K562 (cell line): ENCODE measurements at places on chromosomes 7 and 10.

GRCh38 chr10:117472872-117473271, 69.7 kb upstream of the EMX2 start:
- DNase-seq, result no peak

GRCh38 chr10:66021423-66021822, 904.4 kb upstream of the LRRTM3 start:
- DNase-seq, result no peak

GRCh38 chr7:22302951-22303423, 54.0 kb downstream of the RAPGEF5 start:
- no peak for DNase-seq

DNA sequence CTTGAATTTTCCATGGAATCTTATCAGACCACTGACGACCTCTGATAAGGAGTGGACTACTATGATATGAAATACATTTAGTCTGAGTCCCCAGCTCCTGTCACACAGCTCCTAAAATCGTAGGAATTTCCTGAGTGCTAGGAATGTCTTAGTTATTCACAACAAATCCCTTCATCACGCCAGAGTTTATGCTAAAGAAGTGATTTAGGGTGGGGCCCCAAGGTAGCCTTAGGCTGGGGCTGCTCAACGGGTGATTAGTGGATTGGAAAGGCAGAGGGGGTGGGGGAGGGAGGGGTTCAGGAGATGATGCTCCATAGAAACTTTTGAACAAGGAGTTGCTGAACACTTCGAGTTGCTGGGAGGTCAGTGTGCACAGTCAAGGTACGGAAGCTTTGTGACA, 7.0 kb upstream of the TET1 start:
- no peak for DNase-seq

DNA sequence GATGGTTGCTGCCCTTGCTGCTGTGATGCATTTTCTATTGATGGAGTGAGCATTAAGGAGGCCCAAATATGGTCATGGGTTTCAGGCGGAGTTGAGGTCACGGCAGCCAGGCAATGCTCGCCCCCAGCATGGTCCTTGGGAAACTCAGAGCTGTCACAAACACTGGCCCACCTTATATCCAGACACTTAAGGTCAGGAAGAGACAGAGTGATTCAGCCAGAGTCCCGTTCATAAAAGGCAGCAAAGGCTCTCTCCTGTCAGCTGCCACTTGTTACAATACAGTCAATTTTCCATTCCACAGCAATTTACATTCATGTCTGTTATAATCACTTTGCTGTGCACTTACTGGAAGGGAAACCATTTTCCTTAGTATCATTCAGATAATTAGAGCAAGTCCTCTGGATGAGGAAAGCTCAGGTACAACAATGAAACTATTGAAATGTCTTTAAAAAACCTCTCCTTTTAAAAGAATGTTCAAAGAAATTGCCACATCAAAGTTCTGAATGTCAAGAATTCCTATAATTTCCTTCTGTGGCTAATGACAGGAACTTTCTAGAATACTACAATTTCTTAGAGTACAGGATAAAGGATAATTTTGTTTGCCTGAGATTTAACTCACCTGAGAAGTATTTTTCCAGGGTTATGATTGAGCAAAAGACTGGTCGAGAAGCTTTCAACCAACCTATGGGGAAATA, 14.8 kb upstream of the ANKRD1 start:
- no peak for DNase-seq

DNA sequence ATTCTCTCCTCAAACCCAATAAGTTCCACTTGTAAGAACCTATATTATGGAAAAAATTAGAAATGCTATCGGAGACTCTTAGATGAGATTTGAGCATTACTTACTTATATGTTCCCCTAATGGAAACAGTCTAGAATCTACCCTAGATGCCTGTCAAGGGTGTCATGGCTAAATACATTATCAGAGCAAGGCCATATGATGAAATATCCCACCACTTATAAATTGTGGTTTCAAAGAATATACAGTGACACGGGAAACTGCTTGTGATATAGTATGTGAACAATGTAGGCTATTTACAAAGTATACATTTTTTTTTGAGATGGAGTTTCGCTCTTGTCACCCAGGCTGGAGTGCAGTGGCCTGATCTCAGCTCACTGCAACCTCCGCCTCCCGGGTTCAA, 46.3 kb upstream of the CTBP2 start:
- DNase-seq, result no peak

DNA sequence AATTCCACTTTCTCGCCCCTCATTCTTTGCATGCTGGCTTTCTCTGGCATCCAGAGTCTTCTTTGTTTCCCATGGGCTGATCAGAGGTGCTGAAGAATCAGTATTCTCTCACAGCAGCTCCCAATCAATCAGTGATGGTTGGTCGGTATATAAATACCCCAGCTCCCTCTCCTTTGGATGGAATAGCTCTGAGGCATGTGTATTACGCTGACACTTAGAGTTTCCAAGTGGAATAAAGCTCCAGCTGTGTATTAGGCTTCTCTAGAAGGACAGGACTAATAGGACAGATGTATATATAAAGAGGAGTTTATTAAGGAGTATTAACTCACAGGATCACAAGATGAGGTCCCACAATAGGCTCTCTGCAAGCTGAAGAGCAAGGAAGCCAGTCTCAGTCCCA, 218.3 kb upstream of the GRB10 start:
- no peak for DNase-seq

DNA sequence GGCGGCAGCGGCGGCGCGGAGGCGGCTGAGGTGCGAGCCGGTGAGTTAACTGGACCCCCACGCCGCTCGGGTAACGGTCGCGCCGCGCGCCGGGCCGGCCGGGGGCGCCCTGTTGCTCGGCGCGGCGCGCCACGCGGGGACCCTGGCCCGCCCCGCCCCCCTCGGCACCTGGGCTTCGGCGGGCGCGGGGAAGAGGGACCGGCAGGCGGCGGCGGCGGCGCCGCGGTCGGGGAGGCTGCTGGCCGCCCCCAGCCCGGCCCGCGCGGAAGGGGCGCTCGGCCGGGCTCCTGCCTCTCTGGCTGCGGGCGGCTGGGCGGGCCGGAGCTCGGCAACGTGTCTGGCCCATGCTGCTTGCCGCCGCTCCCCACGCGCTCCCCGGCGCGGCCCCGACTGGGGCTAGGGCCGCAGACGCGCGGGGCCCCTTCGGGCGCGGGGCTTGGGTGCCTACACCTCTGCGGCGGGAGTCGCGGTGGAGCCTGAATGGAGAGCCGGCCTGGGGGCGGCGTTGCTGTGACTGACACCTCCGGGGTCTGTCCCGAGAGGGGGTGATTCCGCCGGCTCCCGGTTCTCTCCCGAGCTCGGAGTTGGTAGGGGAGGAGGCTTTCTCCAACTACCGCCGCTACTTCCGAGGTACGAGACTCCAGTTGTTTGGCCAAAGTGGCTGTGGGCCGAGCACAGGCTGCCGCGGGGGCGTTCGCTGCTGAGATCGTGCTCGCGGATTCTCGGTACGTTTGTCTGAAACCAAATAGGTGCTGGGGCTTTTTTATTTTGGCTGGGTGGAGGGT, 494 bp downstream of the PALS2 start:
- DNase-seq, result peak; percentile 64

DNA sequence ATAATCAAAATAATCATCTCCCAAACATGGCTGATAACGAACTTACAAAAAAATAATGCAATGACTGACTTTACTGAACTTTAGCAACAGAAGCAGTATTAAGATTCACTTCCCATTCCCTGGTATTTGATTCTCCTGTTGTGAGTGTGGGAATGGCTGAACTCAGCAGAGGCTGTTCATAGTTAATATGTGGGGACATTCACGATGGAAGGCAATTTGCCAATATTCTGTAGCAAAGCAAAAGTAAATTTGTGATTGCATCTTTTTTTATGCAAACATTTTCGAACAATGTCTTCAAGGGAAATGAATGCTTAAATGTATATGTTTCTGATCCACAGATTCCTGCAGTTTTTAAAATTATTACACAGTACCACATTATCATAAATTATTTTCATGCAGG, 431.7 kb upstream of the KLF6 start:
- no peak for DNase-seq

DNA sequence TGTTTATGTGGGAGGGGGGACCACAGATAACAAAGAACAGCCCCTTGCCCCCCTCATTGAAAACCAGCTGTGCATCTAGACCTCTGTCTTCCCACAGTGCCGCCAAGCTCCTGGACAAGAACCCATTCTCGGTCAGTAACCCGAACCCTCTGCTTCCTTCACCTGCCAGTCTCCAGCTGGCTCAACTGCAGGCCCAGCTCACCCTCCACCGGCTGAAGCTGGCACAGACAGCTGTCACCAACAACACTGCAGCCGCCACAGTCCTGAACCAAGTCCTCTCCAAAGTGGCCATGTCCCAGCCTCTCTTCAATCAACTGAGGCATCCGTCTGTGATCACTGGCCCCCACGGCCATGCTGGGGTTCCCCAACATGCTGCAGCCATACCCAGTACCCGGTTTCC, 91.0 kb upstream of the PDCD4 start:
- no peak for DNase-seq

DNA sequence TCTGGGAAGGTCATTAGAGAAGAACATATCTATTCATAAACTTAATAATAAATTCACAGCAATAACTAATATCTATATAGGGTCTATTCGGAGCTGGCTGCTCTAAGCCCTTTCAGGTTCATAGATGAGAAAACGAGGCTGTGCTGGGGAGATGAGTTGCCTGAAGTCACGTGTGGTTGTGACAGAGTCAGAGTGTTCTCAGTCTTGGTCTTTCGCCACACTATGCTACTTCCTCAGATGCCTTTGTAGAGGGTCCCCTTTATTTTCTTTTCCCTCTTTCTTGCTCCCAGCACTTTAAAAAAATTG, 43.7 kb upstream of the FAM180A start:
- DNase-seq, result no peak

GRCh38 chr10:51733057-51733456, 33.7 kb upstream of the CSTF2T start:
- no peak for DNase-seq

GRCh38 chr7:101226721-101227120, 8.8 kb downstream of the ZNHIT1 start:
- DNase-seq, result no peak

DNA sequence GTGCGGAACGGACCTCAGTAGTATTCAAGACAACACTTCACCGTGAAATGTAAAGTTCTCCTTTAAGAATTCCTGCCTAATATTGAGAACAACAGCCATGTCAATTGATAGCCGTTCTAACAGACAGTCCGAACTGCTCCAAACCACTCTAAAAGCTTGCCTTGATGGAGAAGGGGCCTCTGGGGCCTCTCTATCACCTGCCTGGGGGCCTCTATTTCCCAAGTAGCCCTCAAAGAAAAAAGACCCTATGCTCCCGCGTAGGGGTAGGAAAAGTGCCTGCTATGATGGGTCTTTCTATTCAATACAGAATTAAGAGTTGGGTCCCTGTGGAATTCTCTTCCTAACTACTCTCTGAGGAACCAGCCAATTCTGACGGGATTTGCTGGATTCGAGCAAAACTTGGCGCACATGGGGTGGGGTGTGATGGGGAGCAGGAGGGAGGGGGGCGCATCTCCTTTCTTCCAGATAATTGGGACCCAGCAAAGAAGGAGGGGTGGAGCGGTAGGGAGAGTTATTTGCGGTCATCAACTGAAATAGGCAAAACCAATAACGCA, 8.3 kb upstream of the DLX6 start:
- DNase-seq, result no peak

GRCh38 chr10:82942286-82943099, 1067.5 kb downstream of the NRG3 start:
- no peak for DNase-seq

GRCh38 chr10:128463991-128464760, 338.0 kb upstream of the MKI67 start:
- DNase-seq, result no peak

DNA sequence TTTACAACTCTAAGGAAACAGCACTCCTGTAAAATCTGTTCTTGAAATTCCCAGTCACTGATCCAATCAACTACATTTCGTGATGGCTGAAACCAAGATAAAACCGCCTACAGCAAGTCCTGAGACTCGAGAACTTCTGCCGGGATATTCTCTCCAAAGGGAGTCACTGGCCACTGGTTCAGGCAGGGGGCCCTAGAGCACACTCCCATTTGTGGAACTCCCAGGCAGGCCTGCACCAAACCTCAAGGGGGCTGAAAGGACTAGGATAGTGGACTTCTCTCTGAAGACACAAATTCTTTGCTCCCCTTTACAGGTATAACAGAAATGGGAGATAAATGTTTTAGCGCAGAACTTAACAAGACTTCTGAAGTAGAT, 16.3 kb downstream of the CYTH3 start:
- DNase-seq, result peak; percentile 54

- no peak for DNase-seq
These were observed 554.9 kb downstream of the HTR7 start for GRCh38 chr10:90302758-90303481.

- DNase-seq, result no peak
These were observed 11.7 kb downstream of the FBXW4 start for GRCh38 chr10:101683276-101683675.

- DNase-seq, result no peak
These were observed 73.7 kb upstream of the BAIAP2L1 start for GRCh38 chr7:98474558-98474957.

- no peak for DNase-seq
These were observed 39.0 kb upstream of the SLC16A12 start for GRCh38 chr10:89574368-89574767.
